SK-MEL-5 (cell line): ENCODE measurements at places on chromosomes 1 and 21. TPM values are rescaled to one million over a fixed set of nuclear protein-coding genes. Genes with fewer than 3 reads are reported as not detected.

GRCh38 chr1:34924759-34925555 is 4.5 kb downstream of the DLGAP3 start:
- peak; percentile 58 for DNase-seq

The PPIAL4G gene
- total RNA-seq = not detected in 2 replicates

DNA sequence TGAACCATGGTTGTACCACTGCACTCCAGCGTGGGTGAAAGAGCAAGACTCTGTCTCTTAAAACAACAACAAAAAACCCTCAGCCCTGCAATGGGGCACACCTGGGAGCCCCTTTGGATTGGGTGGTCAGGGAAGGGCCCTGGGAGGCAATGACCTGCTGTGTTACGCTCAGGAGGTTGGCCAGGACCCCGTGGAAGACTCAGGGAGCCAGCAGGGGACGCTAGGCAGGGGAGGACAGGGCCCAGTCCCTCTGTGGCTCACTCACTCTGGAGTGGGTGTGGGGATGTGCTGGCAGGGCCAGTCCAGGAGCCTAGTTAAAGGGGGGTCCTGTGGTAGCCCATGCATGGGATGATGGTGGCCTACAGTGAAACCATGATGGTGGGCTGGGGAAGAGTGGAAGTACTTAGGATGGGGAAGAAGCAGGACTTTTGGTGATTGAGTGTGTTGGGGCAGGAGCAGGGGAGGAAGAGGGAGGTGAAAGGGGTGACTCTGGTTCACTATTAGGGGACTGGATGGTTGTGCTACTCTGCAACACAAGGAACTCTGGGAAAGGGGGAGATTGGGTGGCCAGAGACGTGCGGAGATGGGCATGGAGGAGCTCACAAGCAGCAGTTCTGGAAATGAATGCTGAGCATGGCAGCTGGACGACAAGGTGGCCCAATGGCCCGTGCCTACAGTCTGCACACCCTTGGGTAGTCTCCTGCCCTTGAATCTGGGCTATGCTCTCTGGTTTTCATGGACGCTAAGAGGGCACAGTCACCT is 56.3 kb upstream of the FAM20B start:
- DNase-seq = no peak

The BTBD19 gene
- total RNA-seq = 0.69 TPM in 1 of 2 replicates, not detected in the other

The S100A9 gene
- not detected in 2 replicates for total RNA-seq
